Left hindlimb (tissue), 1 donor: ENCODE measurements at places on chromosomes 12 and 14.

GRCh38 chr12:120925740-120926563 lies 21.8 kb upstream of the SPPL3 start:
- DNase-seq, result no peak

DNA sequence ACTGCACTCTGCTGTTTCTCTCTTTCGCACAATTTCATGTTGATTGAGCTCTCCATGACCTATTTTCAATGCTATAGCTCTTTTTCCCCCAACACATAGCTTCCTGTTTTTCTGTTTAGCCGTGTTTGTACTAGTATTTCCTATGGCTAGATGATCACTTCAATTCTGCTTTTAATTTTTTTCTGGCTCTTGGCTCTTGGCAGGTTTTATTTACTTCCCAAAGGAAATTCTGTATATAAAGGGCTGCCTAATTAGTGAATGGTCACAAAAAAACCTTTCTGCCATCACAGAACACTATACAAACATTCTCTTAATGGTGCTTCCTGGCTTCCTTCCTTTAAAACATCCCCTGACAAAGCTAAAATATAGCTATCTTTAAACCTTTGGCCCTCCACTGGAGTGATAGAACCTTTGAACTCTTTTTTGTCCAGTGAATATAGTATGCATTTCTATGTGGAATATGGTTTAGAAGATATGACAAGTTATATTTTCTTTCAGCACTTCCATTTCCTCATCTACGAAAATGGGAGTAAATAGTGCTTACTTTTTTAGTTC lies 88.2 kb downstream of the RASSF9 start:
- DNase-seq, result no peak

DNA sequence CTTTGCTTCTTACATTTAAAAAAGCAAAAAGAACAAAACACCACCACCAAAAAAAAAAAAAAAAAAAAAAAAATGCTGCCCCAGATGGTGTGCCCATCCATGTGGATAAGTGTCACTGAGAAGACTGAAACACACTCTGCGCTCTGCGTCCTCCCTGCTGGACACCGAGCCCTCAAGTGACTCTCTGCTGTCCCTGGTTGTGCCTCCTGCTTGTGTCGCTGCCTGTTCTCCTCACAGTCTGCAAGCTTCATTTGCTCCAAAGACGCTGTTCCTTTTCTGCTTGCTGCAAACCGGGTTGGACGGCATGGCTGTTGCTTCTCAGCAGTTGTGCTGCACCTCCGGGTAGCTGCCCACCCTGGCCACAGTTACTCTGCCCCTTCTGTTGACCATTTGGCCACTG lies 276.2 kb upstream of the ATP2B1 start:
- no peak for DNase-seq

GRCh38 chr12:64568298-64568697 lies 42.0 kb upstream of the RASSF3 start:
- DNase-seq, result no peak

GRCh38 chr14:52494444-52494843 lies 57.9 kb downstream of the TXNDC16 start:
- DNase-seq, result no peak

DNA sequence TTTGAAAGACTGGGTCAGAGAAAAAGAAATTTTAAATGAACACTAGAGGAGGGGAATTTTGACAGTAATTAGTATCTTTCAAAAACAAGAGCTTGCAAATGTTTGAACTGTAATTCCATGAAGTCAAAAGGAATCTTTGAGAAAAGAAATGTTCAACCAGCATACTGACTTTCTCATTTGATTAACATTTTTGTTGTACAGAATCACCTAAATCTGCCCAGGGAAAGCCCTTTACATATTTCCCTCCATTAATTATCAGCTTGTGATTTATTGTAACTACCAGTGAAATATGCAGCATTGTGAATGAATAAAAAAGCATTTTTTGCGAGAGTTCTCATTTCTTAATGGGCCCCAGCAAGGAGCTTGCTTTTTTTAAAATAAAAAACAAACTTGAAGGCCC lies 61.2 kb upstream of the CCDC91 start:
- DNase-seq, result no peak

GRCh38 chr12:48220701-48221100 lies 17.6 kb upstream of the OR10AD1 start:
- DNase-seq, result no peak

- no peak for DNase-seq
Measured at GRCh38 chr14:85313560-85314207, 216.3 kb upstream of the FLRT2 start.

- DNase-seq, result no peak
Measured at GRCh38 chr12:89781156-89781555, 72.5 kb upstream of the ATP2B1 start.

- no peak for DNase-seq
Measured at GRCh38 chr12:47747126-47747525, 11.6 kb downstream of the RAPGEF3 start.

GRCh38 chr12:96152164-96152563 lies 42.0 kb upstream of the ELK3 start:
- DNase-seq, result peak; percentile 70

DNA sequence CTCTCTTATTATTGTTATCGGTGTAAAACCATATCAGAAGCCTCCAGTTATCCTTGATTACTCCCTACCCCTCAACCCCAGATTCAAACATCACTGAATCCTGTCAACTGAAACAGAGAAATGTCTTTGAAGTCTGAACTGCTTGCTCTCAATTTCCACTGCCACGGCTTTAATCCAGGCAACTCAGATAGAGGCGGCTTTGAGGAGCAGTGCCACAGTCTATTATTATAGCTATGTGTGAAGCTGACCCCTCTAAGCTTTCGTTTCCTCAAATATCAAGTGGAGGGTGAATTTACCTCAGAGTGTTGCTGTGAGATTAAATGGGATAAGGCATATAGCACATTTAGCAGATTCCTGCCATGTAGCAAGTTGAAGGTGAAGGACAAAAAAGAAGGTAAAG lies 49.0 kb upstream of the PDE3A start:
- DNase-seq, result no peak

DNA sequence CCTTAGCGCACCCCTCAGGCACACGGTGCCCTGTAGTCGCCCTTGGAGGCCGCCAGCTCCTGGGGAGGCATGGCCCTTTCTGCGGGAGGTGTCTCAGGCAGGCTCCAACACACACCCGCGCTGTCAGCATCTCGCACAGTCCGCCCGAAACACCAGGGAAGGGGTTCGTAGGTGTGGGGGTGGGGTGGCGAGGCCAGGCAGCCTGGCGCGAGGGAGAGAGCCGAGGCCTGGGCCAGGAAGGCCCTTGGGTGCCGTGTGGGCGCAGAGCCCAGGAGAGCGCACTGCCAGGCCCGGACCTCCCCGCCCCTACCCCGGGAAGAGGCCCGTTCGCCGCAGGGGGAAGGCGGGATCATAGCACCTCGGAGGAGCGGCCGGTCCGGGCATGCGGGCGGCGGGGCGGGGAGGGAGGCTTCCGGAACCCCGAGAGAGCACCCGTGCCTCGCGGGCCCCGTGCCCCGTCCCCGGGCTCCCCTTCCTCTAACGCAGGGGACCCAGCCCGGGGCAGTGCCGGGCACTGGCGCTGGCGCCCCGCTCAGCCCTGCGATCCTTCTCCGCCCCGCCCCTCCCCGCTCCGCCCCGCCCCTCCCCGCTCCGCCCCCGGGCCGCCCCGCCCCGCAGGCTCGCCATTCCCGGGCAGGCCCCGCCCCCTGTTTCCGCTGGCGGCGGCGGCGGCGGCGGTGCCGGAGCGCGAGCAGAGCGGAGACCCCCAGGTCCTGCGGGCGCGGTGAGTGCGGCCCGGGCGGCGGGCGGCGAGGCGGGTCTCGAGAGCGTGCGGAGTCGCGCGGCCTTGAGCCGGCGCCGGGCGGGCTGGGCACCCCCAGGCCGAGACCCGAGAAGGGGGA lies at the start of gene TSPAN9:
TSPAN9 (plus strand) TSS at position 650 of the 842 bp plus-strand sequence. CDS start 123,815 bp downstream, outside the sequence.
- peak; percentile 81 for DNase-seq

DNA sequence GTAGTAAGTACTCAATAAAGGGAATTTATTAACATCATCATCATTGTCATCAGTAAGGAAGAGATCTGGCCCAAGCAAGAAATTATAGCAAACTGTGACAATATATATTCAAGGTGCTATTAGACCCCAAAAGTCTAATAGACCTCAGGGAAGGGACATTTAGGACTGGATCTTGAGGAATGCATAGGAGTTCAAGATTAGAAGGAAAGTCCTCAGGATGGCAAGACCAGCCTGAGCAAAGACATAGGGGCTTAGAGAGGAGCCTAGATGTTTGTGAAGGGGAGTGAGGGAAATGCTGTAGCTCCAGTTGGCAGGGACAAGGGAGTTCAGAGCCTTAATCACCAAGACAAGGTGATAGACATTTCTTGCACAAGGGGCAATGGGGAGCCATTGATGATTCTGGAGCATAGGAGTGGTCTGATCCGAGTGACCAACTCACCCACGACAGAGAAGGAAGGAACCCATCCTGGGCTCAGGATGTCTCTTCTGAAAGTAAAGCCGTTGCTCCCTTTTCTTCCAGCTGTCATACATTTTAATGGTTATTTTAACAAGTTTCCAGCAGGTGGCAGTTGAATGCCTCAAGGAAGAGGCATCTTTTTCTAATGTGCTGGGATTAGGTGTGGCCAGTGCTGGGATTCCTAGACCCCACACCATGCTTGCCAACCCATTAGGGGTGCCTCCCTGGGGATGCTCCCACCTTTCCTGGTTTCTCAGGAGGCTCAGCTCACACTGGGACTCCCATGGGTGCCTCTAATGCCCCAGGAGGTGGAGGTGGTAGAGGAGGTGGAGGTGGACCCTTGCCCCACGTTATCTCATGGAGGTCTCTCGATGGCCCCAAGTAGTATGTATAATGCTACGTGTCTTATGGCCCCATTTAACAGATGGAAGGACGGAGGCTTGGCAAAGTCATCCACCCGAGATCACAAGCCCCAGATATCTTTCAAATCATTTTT lies 37.8 kb downstream of the PHETA1 start:
- DNase-seq, result no peak

DNA sequence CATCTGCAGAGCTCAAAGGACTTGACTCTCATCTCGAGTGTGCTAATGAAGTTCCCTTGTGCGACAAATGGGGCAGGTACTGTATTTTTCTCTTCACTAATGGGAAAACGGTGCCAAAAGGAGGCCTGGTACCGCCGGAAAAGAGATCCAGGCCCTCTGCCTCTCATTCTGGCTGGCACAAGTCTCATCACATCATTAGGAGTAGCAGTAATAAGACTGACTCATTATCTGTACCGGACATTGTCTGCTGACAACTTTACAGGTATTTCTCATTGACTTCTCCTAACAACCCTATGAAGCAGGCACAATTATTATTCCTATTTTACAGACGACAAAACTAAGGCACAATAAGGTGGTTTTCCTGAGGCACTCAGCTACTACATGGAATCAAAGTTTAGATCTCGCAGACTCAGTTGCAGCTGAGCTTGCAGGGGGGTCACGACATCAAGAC lies 668 bp downstream of the APPL2 start:
- DNase-seq, result no peak

DNA sequence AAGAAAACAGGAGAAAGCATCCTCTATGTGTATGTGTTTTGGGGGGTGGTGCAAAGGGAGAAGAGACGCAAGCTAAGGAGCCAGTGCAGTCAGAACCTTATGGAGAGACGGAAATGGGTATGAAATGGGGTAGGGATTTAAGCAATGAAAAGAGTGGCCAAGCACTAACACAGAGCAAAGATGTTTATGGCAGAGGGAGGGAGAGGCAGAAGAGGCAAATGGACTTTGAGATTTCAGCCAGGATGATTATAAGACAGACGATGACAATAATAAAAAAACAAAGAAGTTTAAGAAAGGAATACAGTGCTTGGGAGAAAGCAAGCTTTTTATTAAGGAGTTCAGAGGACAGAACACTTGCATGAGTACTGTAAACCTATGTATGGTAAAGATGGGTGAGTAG lies 44.6 kb downstream of the DCAF5 start:
- no peak for DNase-seq

- no peak for DNase-seq
Measured at GRCh38 chr14:93956514-93957332, 19.6 kb downstream of the ASB2 start.

GRCh38 chr12:120592121-120593049 lies 11.2 kb upstream of the POP5 start:
- no peak for DNase-seq

DNA sequence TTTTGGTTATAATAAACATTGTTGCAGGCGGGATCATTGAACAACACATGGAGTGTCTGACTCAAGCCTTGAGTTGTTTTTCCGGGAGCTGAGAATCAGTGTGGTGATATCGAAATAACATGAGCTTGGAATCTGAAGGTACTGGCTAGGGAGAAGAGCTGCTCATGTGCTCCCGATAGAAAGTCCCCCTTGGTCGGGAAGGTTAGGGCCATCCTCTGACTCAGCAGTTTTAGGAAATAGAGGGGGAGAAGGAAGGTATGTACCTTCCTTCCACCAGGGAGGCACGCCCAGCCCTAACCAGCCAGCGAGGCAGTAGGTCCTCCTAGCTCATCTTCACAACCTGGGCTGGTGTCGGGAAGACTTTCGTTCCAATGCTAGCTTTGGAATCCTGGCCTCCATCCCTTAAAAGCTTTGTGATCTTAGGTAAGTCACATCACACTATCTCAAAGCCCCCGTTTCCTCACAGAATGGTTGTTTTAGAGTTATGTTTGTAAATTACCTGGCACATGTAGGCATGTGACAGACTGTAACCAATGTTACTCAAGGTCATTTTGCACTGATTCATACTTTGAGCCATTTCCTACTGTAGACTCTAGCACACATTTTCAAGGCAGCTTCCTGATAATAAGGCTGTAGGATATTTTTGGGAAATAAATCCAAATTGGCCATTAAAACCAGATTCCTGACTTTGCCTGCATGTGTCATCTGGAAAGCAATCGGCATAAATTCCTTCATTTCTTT lies 1.9 kb upstream of the RAB35 start:
- DNase-seq, result no peak

GRCh38 chr12:94659346-94659930 lies 9.1 kb upstream of the TMCC3 start:
- no peak for DNase-seq

GRCh38 chr12:25759752-25760151 lies 198.7 kb upstream of the RASSF8 start:
- DNase-seq, result no peak

GRCh38 chr14:24993631-24994030 lies 56.3 kb downstream of the STXBP6 start:
- DNase-seq, result no peak

DNA sequence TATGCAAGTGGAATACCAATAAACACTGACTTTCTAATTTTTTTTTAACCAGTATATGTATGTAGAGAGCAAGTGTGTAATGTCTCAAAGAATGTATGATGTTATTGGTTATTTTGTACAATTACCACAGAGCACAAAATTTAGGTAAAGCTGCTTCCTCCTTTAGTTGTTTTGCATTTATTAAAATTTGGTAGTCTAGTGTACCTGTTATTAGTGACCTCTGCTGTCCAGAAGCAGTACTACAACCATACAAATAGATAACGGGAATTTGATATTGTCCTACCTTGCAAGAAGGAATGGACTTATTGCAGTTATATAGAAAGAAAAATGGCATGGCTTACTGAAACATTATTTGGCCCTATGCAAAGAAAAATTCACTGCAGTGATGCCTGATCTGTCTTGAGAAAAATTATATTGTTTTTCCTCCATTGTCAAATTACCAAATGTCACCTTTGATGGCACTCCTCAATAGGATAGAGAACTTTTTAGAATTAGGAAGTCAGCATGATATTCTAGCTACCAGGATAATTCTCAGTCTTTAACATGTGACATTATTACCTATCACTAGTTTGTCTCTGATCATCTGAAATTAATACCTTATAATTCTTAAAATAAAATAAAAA lies 153.9 kb upstream of the RMST start:
- DNase-seq, result no peak
